Activated CD4-positive, alpha-beta T cell treated with anti-CD3 and anti-CD28 coated beads for 24 hours (primary cell): ENCODE measurements at places on chromosomes 3 and 15.

GRCh38 chr3:101530686-101531047 lies 17.7 kb upstream of the SENP7 start:
- DNase-seq = no peak

DNA sequence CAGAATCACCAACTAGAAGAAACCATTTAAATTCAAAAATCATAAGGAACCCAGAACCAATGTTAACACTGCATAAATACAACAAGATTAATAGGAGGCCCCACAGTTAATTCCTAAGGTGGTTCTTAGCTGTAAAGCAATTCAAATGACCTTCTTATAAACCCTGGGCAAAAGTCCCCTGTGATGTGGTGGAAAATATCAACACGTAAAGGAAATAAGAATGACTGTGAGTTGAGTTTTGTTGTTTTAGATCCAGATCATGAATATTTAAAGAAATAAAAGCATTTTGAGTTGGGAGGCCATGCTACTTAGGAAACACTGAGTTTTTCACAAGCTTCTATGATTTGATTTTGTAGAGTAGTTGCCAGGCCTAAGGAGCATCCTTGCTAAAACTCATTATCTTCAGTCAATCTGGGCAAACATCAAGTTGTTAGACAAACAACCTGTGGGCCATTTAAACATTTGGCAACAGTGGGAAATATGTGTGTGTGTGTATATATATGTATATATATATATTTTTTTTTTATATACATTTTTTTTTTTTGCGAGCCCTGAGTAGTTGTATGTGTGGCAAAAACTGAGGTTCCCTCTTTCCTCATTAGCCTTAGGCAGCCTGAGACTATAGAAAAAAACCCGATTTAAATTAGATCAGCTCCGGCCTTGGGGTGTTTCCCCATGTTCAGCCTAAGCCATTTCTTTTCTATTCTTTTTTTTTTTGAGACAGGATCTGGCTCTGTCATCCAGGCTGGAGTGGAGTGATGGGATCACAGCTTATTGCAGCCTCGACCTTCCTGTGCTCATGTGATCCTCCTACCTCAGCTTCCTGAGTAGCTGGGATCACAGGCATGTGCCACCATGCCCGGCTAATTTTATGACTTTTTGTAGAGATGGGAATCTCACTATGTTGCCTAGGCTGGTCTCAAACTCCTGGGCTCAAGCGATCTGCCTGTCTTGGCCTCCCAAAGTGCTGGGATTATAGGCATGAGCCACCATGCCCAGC lies 8.0 kb upstream of the PXK start:
- DNase-seq = no peak

DNA sequence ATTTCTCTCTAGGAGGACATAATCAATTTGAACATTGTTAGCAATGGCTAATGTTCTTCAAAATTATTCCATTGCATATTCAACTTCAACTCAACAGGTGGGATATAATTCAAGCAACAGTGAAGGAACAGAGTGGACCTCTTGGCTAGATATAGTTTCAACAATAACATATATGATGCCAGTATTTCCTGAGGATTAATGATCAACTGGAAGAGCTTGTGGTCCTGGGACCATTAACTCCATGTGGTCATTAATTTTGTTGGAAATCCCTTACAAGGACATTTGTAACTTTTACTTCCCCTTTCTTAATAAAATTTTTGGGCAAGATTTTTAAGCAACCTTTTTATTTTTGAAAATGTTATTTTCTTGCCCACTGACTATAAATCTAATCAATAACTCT lies 54.3 kb upstream of the ROBO2 start:
- no peak for DNase-seq

GRCh38 chr15:29616512-29616911 lies 205.8 kb downstream of the TJP1 start:
- DNase-seq = no peak

DNA sequence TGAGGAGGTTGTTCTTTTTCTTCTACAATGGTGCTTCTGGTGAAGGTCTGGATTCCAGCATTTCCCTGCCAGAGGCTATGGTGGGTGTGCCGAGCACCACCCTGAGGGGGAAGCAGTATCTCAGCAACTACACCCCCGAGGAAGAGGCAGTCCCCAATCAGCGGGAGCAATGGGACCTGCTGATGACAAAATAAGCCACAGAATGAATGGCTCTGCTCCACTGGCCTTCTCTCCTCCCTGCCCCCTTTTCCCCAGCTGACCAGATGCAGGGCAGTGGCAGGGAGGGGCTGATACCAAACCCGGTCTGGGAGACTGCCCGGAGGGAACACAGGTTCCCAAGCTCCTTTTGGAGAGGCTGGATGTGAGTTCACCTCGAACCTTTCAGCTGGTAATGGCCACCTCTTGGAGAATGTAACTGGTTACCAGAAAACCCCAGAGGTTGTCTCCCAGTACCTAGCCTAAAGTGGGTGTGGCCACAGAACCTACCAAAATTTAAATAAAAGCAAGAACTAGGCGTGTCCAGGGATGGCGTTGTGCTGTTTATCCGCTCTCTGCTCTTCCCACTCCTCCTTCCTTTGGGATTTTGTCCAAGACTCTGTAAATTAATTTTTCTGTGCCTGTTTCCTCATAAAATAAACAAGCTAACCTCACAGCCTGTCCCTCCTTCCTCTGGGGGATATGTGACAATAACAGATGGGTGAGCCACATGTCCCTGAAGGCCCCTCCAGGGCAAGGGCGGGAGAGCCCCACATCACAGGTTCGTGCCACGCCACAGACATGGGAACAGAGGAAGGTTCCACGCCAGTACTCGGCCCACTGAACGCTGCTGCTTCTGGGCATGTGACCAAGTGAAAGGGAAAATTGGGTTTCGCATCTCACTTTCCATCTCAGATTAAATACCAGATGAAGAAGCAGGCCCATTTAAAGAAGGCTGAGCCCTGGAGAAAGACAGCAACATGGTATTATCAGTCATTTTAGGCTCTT lies 35.1 kb upstream of the SPTBN5 start:
- no peak for DNase-seq

DNA sequence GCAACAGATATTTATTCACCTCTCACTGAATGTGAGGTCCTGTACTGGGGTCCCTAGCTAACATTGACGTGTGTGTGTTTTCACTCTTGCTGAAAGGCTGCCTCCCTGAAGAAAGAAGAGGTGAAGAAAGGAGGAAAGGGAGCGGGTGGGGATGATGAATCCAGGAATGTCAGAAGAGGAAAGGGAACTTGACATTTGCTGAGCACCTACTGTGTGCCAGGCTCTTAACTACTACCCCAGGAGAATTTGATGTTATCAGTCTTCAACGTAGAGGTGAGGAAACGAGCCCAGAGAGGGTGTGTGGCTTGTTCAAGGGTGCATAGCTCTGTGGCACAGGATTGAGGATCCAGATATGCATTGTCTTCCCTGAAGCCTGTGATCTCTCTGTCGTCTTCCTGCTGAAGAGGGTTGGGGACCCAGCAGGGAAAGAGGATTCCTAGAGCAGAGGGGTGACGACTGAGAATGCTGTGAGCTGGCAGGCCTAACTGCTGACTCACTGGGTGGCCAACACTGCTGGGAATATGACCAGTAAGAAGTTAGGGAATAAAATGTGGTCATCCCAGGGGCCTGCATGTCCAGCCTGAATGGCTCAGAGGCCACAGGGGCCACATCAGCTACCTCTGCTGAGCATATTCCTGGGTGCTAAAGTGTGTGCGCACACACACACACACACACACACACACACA lies 6.6 kb upstream of the ATP2B2 start:
- no peak for DNase-seq

- no peak for DNase-seq
These were observed 160.9 kb downstream of the ADAMTS17 start for GRCh38 chr15:100180921-100181320.

DNA sequence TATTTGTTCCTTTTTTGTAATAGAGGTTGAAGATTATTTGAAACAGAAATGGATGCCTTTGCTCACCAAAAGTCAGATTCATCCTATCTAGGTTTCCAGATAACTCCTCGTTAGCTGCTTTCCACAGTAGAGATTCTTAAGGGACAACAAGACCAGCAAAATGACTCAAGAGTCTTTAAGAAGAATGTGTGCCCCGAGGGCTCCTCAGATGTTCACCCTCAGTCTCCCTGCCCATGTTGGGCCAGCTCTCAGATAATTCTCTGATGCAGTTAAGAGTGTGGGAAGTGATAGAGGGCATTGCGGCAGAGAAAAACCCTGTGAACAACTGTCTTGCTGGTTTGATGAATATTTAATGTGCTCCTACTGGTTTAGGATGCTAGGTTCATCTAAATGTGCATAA lies 251.1 kb downstream of the PTPRG start:
- DNase-seq = no peak
